ENCODE measurements at places on chromosomes 5 and 9.

DNA sequence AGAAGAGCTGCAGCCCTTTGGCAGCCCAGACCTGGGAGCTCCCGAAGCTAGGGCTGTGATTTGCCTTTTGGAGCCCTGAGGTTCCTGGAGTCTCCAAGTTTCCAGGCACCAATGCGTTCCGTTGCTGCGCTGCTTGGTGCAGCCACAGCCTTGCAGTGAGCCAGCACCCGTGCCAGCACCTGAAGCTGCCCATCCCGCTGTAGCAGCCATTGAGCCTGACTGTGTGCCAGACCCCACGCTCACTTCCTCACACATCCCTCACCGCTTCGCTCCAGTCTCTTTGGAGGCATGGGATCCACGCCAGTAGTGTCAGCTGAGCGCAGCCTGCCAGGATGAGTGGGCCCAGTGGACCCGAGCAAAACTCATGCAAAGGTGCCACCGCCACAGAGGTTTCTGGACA, 22.5 kb upstream of the C9orf72 start:
- H3K4me1 ChIP-seq: no peaks in the 10 kb centered on the region
- no peak for DNase-seq
- H3K27me3 ChIP-seq: no peaks in the 10 kb centered on the region
- no peaks in the 10 kb centered on the region for H3K36me3 ChIP-seq

DNA sequence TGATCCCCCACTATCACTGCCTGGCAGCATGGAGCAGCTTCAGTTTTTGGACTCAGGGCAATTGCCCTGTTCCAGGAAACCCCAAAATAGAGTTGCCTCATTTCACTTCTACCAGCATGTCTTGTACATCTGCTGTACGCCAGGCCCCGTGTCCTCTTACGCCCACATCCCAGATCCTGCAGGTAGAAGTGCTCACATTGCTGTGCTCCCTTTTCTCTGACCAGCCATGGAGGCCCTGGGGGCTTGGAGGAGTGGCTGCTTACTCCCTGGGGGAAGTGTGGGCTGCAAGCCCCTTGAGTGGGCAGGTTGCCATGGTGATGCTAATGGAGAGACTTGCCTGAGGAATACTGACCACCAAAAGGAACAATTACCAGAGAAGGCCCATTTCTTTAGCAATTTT, 55.6 kb upstream of the KCNIP1 start:
- no peak for DNase-seq
- no peaks in the 10 kb centered on the region for H3K4me1 ChIP-seq
- H3K27me3 ChIP-seq: no peaks in the 10 kb centered on the region
- H3K27ac ChIP-seq: no peak overlapping the region
- H3K36me3 ChIP-seq: no peaks in the 10 kb centered on the region

GRCh38 chr5:137058089-137058488, 441.0 kb downstream of the SPOCK1 start:
- no peak for DNase-seq
- H3K27me3 ChIP-seq: no peaks in the 10 kb centered on the region
- no peaks in the 10 kb centered on the region for H3K36me3 ChIP-seq
- no peak overlapping the region for H3K27ac ChIP-seq

DNA sequence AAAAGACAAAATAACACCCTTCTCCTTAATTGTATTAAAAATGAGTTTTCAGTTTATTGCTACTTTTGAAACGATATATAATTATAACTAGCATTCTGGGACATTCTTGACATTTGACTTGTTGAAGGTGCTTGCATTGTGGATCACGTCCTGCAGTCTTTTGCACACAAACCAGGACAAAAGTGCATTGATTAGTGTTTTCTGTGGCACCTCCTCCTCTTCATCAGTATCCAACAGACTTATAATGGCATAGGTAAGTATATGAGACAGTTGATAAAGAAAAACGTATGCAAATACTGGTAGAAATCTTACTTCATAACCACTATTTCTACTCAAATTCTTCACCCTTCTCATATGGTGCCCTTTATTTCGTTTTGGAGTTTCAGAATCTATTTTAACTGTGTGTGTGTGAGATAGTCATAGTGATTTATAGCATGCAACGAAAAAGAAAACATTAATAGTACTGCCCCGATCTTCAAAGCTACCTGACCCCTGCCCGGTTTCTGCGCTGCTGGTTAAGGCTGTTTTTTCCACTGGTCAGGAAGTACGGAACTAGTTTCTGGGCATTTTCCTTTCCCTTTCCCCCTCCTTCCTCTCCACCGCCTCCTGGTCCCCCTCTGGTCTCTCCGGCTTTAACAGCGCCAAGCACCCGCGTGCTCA, 639 bp upstream of the RASA1 start:
- peaks cover 3% of the 10 kb centered on the region for H3K36me3 ChIP-seq
- H3K4me1 ChIP-seq: peaks cover 5% of the 10 kb centered on the region
- H3K27ac ChIP-seq: peak overlapping the region; percentile 70

DNA sequence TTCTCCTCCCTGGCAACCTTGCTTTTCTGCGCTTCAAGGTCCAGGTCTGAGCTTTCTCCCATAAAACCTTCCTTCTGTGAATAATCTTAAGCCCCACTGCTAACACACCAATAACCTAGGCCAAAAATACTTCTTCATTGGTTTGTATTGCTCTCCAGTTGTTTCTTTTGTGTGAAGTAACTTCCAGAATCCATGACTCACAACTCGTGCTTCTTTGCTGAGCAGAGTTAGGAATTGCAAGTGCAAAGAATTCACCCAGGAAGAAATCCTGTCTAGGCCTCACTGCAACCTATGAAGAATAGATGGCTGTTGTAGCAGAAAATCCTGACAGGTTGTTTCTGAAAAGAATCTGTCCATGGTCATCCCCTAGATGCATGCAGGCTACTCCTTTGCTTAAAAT, 295.7 kb downstream of the MED10 start:
- DNase-seq: no peak
- H3K4me3 ChIP-seq: no peak overlapping the region
- H3K27ac ChIP-seq: no peak overlapping the region

DNA sequence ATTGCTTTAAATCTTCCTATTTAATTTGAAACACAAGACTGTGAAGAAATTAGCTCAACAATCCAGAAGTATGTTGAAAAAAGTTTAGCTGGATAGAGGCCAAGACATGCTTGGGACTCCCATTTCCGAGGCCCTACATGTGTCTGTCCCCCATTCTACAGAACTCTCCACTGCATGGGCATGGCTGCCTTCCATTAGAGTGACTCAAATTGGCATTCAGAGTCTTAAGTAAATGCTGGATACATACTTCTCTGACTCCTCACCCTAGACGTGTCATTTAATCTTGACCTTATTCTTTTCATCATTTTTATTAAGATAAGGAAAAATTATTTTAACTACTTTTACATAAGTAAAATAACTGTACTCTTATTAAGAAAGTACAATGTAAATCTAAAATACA, 530.4 kb upstream of the CDH9 start:
- H3K4me3 ChIP-seq: no peak overlapping the region
- H3K27ac ChIP-seq: no peak overlapping the region
- H3K27me3 ChIP-seq: no peaks in the 10 kb centered on the region
- H3K36me3 ChIP-seq: no peaks in the 10 kb centered on the region
- H3K4me1 ChIP-seq: no peaks in the 10 kb centered on the region

GRCh38 chr5:68433923-68434879, 218.6 kb downstream of the PIK3R1 start:
- H3K36me3 ChIP-seq: no peaks in the 10 kb centered on the region

- H3K36me3 ChIP-seq: no peaks in the 10 kb centered on the region
- DNase-seq: no peak
- H3K27ac ChIP-seq: no peak overlapping the region
These were observed 35.9 kb downstream of the EFCAB9 start for GRCh38 chr5:172229904-172230303.

DNA sequence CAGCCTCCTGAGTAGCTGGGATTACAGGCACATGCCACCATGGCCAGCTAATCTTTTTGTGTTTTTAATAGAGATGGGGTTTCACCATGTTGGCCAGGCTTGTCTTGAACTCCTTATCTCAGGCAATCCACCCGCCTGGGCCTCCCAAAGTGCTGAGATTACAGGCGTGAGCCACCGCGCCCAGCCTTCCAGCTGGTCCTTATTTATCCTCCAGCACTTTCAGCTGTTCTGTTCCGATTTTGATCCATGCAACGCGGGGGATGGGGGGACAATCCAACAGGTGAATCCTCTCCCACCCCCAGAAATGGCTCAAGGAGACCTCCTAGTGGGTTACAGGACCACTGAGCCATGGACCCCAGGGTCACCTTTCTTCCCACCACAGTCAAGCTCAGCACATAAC, 14.7 kb upstream of the CDKN2AIPNL start:
- no peaks in the 10 kb centered on the region for H3K27me3 ChIP-seq
- H3K27ac ChIP-seq: no peak overlapping the region
- no peak overlapping the region for H3K4me3 ChIP-seq
- no peaks in the 10 kb centered on the region for H3K36me3 ChIP-seq
- DNase-seq: no peak

DNA sequence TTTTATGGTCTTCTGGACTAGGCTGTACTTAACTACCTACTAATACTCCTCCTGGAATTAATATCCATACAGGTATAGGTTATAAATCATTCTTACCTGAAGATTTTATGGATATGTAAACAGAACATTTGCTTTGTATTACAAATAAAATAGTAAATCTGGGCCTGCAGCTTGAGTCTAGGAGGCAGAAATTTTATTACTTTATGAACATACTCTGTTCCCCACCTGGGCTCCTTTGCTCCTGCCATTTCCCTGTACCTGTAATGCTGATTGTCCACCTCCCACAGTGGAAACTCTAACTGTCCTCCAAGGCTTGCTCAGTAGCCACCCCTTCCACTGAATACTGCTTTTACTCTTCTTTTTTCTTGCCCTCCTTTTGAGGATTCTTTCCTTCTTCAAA, 108.0 kb downstream of the PAM start:
- no peaks in the 10 kb centered on the region for H3K27me3 ChIP-seq
- no peak overlapping the region for H3K4me3 ChIP-seq
- peaks cover 7% of the 10 kb centered on the region for H3K4me1 ChIP-seq
- no peaks in the 10 kb centered on the region for H3K36me3 ChIP-seq

GRCh38 chr5:21221616-21222015, 1233.6 kb upstream of the CDH18 start:
- no peak for DNase-seq
- H3K4me1 ChIP-seq: no peaks in the 10 kb centered on the region
- H3K4me3 ChIP-seq: no peak overlapping the region

GRCh38 chr5:115657881-115658233, 32.0 kb upstream of the TMED7 start:
- H3K27me3 ChIP-seq: no peaks in the 10 kb centered on the region
- H3K36me3 ChIP-seq: no peaks in the 10 kb centered on the region
- no peak for DNase-seq

DNA sequence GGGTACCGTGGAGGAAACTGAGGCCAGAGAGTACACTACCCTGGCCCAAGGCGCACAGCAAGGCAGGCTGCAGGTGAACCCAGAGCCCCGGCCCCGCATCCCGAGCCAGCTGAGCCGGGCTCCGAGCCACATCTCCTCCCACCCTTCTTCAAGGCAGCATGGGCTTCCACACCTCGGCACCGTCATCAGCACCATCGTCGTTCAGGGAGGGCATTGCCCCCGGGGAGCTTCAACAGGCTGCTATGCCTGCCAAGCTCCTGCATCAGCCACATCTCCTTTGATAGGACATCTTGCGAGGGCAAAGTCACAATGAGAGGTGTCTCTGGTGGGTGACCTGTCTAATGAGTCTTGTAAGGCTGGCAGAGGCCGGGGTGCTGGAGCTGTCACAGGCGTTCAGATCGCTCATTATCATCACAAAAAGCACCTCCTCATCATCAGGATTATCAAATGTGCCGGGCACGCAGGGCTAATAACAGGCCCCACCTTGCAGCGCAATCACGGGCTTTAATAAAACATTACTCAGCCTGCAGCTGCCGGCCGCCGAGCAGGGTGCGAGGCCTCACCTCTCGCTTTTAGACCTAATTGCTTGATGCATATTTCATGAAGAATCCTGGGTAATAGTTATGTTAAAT, 20.0 kb upstream of the SLC25A51 start:
- DNase-seq: no peak
- no peaks in the 10 kb centered on the region for H3K36me3 ChIP-seq
- no peaks in the 10 kb centered on the region for H3K27me3 ChIP-seq
- H3K4me1 ChIP-seq: no peaks in the 10 kb centered on the region
- H3K4me3 ChIP-seq: no peak overlapping the region
- H3K27ac ChIP-seq: no peak overlapping the region

DNA sequence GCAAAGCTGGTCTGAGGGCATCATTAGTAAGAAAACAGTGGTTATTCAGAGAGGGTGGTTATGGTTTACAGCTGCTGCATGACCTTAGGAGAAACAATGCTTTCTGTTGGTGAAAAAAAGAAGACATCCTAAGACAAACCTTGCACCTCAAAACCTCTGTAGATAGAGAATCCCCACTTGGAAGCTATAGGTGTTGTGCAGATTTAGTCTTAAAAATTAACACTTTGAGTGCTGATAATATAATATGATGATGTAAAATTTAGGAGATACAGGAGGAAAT, 1.4 kb upstream of the PTTG1 start:
- no peaks in the 10 kb centered on the region for H3K27me3 ChIP-seq
- no peaks in the 10 kb centered on the region for H3K36me3 ChIP-seq
- H3K4me3 ChIP-seq: no peak overlapping the region
- H3K4me1 ChIP-seq: peaks cover 24% of the 10 kb centered on the region
- no peak for DNase-seq

GRCh38 chr9:131177898-131178297, 52.5 kb downstream of the NUP214 start:
- peaks cover 53% of the 10 kb centered on the region for H3K36me3 ChIP-seq
- no peaks in the 10 kb centered on the region for H3K4me1 ChIP-seq
- H3K27me3 ChIP-seq: no peaks in the 10 kb centered on the region
- DNase-seq: no peak
- no peak overlapping the region for H3K4me3 ChIP-seq

DNA sequence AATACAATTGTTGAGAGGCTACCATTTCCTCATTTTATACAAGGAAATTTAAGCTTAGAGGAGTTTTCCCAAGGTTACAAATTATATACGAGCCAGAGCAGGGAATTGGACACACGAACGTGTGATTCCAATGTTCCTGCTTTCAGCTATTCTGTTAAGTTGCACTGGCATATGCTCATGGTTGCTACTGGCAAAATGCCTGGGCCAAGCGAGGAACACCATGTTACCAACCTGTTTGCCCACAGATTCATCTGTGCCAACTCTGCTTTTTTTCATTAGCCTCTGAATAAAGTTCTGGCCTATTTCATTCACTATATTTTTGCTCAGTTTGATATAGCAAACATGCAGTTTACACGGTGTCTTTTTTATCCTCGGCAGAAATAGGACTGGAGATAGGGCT, 5.1 kb upstream of the C5orf46 start:
- H3K27me3 ChIP-seq: no peaks in the 10 kb centered on the region
- H3K27ac ChIP-seq: no peak overlapping the region
- H3K36me3 ChIP-seq: no peaks in the 10 kb centered on the region
- DNase-seq: no peak
- H3K4me3 ChIP-seq: no peak overlapping the region

GRCh38 chr5:105150323-105150722, 1587.7 kb upstream of the NUDT12 start:
- H3K27me3 ChIP-seq: no peaks in the 10 kb centered on the region
- H3K27ac ChIP-seq: no peak overlapping the region
- no peaks in the 10 kb centered on the region for H3K36me3 ChIP-seq
- no peak overlapping the region for H3K4me3 ChIP-seq

All from effector memory CD4-positive, alpha-beta T cell (primary cell).